ENCODE measurements at places on chromosomes 5 and 9.
A peak's percentile ranks its signal among the peaks of the same experiment; 100 is the strongest.

DNA sequence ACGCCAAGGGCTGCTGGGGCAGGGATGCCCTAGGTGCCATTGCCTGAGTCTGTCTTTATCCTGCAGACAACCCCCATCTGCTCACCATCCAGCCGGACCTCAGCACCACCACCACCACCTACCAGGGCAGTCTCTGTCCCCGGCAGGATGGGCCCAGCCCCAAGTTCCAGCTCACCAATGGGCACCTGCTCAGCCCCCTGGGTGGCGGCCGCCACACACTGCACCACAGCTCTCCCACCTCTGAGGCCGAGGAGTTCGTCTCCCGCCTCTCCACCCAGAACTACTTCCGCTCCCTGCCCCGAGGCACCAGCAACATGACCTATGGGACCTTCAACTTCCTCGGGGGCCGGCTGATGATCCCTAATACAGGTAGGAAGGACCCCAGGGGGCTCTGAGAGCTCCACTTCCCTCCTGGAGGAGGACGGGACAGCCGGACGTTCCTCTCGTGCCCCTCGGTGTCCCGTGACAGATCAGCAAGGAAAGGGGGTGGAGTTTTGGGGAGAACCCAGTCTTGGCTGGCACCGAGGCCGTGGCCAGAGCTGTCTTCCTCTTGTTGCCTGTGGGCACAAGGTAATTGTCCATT lies 24.9 kb downstream of the HK3 start:
- DNase-seq, result no peak

- no peak for DNase-seq
Measured at GRCh38 chr5:132759114-132760048, 12.2 kb downstream of the CCNI2 start.

- no peak for DNase-seq
Measured at GRCh38 chr5:57307516-57307915, 133.7 kb downstream of the GPBP1 start.

DNA sequence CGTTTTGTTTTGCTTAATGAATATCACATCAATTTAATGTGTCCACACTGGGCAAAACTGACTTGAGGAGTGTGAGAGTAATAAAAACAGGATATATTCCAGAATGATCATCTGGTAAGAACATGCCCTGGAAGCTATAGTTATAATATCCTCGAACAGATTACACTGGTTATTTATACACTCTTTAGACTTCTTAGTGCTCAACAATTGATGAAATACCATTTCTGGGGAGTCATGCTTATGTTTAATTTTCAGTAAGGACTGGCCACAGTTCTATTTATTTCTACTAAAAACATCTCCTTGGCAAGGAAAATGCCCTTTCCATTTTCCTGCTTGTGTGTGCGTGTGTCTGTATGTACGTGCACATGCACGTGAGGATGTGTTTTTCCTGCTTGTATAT lies 205.0 kb downstream of the TRIO start:
- DNase-seq, result no peak

GRCh38 chr9:130041648-130042405 lies 1.2 kb downstream of the FNBP1 start:
- DNase-seq, result no peak

- DNase-seq, result peak; percentile 88
Measured at GRCh38 chr5:88140856-88141752, 127.5 kb downstream of the TMEM161B start.

GRCh38 chr9:99231711-99232110 lies 9.6 kb downstream of the SEC61B start:
- DNase-seq, result peak; percentile 44

DNA sequence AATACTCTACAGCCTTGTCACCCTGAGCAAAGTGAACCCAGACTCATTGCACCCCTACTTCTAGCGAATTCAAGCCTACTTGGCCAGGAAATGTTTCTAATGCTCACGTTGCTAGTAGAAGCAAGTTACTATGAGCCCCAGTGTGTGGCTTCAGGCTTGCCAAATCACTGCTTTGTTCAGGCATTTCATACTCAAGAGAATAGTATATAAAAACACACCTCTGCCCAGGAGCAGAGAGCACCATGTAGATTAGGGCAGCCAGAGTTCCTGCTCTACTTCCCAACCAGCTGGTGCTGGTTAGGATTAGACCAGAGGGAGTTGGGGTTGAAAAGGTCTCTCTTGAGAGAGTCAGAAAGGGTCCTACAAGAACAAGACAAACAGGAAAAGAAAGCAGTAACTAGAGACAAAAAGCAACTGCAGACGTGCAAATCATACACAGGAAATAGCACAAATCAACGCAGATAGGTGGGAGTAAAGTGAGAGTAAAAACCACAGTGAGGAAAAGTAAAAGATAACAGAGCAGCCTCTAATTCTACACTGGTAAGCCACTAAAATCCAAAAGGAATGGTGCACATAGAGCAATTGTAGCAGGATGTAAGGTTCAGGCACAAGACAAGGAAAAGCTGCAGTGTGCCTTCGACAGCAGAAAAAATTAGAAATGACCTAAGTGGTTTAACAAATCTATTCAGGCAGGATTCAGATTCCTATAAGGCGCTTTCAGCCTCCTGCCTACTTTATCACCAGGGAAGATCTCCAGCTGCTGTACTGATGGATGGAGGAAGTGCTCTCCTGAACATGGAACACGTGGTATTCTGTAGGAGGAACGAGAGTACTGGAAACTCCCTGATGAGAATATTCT lies 49.6 kb upstream of the KIF2A start:
- DNase-seq, result no peak

DNA sequence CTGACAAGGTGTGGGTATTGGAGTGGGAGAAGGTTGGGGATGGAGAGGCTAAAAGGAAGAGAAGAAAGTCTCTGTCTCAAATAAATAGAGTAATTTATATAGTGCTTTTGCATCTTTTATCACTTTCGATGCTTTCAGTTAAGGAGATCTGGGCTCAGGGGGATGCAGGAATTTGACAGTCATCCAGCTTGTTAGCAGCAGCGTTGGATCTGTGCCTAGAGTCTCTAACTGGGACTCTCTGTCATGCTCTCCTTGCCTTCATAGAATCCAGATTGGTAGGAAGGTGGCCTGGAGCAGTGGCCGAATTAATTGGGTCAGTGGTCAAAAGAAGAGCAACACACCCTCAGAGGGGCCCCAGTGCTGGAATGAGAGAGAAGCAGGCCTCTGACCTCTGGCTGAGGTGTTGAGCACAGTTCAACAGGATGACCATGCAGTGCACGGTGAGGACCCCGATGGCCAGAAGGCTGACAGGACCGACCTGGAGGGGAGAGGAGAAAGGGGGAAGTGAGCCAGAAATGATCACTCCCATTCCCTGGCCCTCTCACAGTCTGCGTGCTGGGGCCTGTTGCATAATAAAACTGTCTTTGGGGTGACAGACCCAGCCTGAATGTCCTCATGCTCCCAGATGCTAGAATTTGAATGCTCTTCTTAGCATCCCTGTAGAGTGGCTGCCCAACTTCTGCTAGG lies 7.6 kb downstream of the SLC36A3 start:
- no peak for DNase-seq

GRCh38 chr9:3177146-3177761 lies 333.4 kb upstream of the PUM3 start:
- DNase-seq, result no peak

DNA sequence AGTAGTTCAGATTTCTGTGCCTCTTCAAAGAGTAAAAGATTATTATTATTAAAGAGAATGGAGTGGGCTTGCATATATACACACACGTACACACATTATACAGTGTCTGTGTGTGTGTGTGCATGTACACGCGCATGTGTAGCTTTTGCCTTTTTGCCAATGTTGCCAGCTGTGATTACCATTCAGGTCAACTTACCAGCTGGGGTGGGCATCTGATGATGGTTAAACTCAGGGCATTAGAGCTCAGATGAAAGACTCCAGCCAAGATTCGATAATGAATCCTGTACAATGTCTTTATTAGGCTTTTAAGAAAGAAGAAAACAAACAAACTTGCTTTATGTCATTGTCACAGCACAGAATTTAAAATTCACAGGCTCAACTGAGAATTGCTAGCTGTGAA lies 296.5 kb upstream of the DMAC1 start:
- no peak for DNase-seq

- DNase-seq, result no peak
Measured at GRCh38 chr5:81154725-81155124, 78.4 kb upstream of the CKMT2 start.

DNA sequence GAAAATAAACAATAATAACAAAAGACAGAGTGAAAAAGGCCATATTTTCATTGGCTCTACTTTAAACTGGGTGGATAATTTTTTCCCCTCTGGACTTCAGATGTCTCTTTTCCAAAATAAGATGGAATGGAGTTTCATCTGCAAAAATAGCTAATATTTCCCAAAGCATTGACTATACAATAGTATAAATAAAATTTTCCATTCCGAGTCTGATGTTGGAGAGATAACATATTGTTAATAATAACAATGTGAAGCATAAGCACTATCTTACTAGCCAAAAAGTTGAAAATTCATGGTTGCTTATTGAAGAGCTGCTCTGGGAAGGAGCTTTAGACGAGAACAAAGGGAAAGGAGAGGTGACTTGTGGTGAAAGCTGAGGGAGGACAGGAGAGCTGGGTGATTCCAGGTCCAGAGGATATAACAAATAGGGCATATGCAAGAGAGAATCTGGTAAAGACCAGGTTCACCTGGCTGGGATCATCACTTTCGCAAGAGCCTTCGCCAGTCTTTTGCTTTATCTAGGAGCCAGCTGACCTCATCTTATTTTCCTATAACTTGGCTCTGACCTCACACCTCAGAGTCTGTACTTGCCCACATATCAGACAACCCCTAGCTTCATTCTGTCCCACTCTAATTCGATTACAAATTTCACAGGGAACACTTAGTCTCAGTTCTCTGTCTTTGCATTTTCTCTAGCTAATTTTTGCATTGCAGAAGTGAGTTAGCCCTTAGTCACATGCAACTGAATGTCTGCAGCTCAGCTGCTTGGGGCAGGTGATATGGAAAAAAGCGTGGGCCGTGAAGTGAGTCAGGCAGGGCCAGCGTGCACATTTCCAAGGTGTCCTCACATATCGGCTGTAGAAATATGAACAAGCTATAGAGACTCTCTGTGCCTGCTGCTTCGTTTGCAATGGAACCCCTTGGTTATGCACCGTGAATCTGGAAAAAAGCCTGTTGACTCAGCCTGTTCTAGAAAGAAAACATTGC lies 7.6 kb upstream of the ZNF474 start:
- no peak for DNase-seq

GRCh38 chr5:119174578-119175163 lies 103.8 kb downstream of the DMXL1 start:
- DNase-seq, result no peak

GRCh38 chr5:164000819-164001218 lies 495.4 kb downstream of the MAT2B start:
- no peak for DNase-seq

- DNase-seq, result no peak
Measured at GRCh38 chr5:95057615-95058014, 227.3 kb downstream of the MCTP1 start.

Measured in GM13976 (cell line).